ENCODE measurements at places on chromosomes 7 and 10.

- DNase-seq = no peak
Measured at GRCh38 chr10:119401671-119402395, 140.7 kb downstream of the RGS10 start.

- no peak for DNase-seq
Measured at GRCh38 chr7:51031216-51031615, 248.5 kb upstream of the GRB10 start.

DNA sequence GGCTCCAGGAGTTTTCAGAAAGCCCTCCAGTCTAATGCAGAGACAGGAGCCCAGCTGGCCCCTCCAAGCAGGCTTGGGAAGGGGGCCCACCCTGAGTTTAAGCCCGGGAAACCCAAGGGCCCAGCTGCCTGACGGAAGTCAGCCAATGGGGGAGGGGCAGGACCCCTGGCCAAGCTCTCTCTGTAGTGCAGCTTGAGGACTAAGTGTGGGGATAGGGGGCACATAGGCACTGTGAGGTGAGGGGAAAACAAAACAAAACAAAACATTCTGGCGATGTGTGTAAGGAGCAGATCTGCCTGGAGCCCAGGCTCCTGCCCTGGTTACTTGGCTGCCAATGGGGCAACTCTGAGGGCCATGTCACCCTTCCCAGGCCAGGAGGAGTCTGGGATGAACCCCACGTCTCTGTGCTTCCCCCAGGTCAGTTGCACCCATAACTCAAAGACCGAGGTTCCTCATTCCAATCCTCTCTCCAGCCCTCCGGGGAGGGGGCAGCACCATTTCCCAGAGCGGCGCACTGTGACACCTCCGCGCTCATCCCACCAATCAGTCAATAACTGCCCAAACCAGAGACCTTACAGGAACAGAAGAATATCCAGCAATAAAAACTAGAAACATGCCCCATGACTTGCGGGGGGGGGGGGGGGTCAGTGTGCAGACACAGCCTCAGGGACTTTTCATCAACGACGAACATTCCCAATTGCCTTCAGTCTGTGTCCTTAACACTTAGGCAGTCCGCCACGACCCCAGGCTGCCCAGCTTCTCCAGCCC lies 1.7 kb downstream of the CXCL12 start:
- no peak for DNase-seq

- no peak for DNase-seq
Measured at GRCh38 chr10:23293145-23293724, 51.4 kb downstream of the C10orf67 start.

- no peak for DNase-seq
Measured at GRCh38 chr7:117424090-117424829, 3.0 kb downstream of the ASZ1 start.

GRCh38 chr10:70298393-70298792 lies 14.6 kb upstream of the NPFFR1 start:
- DNase-seq = no peak

- DNase-seq = no peak
Measured at GRCh38 chr7:124856299-124856888, 73.2 kb downstream of the POT1 start.

DNA sequence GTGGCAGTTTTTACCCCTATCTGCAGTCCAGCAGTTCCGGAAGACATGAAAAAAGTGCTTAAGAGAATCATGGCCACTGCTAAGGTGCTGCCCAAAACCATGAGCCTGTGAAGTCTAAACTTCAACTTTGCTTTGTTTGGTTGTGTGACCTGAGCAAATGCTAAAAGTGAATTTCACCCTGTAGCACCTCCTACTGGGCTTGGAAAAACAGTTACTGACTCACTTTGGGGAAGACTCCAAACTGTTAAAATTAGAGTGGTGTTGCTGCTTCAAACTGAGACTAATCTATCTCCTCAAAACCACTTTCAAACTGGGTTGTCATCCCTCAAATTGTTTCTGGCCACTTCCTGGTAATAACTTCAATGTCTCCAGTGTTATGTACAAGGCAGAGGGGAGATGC lies 21.3 kb downstream of the MKX start:
- no peak for DNase-seq

- no peak for DNase-seq
Measured at GRCh38 chr10:29713450-29713849, 78.7 kb upstream of the SVIL start.

DNA sequence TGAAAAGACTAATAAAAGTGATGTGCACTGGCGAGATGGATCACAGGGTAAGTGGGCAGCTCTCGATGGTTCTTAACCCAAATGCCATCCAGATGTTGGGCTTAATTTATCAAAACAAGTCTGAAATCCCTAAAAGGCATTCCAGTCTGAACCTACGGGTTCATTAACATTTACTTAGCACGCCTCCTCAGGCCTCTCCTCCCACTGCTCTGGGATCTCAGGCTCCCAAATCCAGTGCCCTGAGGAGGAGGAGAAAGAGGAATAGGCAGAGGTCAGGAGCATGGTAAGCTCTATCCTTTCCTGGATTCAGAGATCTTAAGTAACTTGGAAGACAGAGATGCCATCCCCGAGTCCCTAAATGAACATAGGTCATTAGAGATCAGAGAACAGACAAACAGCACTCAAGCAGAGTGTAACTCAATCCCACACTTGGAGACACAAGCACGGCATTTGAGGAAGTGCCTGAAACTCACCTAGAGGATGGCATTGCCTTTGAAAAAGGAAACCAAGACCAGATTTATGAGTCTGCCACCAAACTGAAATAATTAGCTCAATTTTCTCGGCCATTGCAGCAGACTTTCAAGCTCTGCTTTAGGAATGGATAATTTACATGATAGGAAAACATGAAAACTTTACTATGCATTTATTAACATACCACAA lies 140.9 kb downstream of the CXCL12 start:
- no peak for DNase-seq

DNA sequence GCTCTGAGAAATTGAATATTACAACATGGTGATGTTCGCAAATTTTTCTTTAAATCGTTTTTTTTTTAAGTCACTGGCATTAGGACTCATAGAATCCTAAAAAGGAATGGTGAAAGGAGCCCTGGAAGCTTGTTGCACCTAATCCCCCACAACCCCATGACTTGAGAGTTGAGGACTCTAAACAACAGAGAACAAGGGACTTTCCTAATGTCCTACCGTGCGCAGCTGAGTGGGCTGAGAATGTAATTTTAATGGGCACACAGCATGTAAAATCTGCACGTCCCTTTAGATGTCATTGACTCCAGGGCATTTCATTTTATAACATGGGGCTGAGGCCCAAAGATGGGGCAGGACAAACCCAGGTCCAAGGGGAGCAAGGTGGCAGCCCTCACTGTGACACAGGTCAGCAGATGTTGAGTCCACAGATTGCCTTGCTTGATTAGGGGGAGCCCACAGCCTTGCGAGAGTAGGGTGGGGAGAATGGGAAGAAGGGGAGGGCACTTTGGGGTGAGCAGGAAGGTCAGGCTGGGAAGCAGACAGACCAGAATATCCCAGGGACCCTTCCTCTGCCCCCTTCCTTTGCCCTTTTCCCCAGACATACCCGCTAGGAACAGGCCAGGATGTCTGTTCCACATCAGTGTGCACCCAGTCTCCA lies 208.4 kb upstream of the ZMIZ1 start:
- no peak for DNase-seq

DNA sequence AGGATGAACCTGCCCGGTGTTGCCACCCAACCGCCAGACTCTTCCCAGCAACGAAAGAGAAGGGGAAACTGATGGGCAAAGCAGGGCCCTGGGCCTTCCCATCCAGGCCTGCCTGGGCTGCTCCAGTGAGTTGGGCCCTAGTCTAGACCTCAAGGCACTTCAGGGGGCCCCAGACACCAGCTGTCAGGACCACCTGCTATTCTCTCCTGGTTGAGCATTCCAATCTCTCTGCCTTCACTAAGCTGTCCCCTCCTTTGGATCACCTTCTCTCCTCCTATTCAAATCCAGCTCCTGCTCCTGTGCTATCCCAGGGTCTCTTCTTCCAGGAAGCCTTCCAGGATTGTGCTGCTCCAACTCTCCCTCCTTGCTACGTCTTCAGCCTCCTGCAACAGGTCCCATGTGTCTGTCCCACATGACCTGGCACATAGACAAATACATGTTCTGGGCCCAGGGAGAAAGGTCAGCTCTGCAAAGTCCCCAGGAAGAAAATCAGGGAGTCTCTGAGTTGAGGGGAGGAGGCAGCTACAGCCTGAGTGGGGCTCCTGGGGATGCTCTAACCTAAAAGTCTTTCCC lies 3.1 kb downstream of the STX1A start:
- no peak for DNase-seq

- no peak for DNase-seq
Measured at GRCh38 chr7:140722254-140722653, 25.7 kb downstream of the NDUFB2 start.

DNA sequence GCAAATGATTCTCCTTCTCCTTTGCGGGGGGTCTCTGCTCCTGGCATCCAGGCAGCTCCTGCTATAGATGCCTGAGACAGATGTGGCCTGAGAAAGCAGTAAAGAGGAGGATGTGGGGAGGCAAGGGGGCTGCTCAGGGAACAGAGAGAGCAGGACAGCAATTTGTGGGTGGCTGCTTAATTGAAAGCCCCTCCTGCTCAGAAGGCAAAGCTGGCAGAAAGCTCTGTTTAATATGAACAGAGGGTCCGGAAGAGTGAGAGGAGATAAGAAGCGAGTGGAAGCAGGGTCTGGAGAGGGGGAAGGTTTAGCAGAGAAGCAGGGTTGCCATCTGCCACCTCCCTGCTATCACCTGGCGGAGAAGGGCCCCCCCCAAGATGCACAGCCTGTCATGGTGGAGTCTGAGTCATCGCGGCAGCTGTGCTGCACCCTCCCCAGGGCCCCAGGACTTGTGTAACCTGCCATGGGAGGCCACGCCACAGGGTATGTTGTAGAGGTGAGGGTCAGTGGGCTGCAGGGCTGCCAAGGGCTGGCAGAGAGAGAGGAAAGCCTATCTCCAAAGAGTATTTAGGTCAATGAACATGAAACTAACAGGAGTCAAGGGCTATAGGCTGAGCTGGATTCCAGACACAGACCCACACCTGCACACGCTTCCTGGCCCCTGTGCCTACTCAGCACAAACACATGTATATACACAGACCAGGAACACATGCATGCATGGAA lies 1109.8 kb upstream of the AUTS2 start:
- DNase-seq = no peak

DNA sequence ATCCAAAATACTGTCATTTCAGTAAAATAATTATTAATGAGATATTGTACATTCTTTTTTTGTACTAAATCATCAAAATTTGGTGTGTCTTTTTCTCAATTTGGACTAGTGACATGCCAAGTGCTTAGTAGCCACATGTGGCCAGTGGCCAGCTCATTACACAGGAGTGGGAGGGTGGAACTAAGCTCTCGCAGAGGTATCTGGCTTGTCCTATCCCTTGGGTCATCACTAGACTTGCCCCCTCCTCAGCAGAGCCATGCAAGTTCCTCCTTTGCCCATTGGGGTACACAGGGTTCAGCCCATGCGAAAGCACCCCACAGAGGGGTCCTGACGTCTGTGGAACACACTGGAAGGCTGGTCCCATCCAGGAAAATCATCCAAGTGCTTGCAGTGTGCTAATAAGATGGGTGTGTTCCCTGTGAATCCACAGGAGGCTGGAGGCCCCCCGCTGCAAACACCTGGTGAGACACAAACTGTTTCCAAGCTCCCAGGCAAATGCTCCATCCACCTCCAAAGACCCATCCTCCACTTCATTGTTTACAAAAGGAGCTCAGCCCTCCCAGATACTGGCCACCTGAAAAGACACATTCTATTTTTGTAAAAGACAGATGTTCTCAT lies 1.3 kb downstream of the ARHGAP22 start:
- no peak for DNase-seq

DNA sequence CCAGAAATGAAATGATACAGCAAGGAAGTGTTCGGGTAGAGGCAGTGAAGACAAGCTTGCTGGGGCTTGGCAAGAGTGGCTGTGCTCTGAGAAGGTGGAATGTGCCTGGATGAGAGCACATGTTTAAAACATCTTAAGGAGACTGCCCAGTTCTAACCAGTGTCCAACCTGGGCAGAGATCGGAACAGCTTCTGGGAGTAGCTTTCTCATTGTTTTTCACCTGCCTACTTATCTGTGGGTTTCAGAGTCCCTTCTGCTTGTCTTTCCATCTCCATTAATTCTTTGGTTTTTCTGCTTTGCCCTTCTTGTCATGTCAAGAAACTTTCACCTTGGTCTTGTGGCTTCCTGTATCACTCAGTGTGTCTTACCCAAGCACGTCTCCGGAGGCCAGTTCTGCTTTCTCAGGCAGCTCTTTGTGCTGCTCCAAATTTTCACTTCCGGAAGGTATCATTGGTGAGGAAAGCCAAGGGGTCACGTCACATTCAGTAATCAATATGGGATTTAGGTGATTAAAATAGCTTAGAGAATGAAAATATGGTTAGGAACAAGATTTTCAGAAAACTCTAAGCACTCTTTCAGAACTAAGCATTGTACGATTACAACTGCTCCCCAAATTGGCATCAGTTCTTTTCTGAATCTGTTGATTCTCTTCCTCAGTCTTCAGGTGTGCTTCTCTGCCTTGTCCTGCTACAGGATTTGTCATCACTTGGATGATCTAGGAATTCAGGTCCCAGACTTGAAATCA lies 5.5 kb upstream of the LAMB4 start:
- no peak for DNase-seq

GRCh38 chr7:112112822-112113255 lies 93.4 kb downstream of the DOCK4 start:
- no peak for DNase-seq

- DNase-seq = no peak
Measured at GRCh38 chr10:1893941-1894340, 156.6 kb upstream of the ADARB2 start.

GRCh38 chr10:26269754-26270153 lies 53.2 kb downstream of the GAD2 start:
- DNase-seq = no peak

DNA sequence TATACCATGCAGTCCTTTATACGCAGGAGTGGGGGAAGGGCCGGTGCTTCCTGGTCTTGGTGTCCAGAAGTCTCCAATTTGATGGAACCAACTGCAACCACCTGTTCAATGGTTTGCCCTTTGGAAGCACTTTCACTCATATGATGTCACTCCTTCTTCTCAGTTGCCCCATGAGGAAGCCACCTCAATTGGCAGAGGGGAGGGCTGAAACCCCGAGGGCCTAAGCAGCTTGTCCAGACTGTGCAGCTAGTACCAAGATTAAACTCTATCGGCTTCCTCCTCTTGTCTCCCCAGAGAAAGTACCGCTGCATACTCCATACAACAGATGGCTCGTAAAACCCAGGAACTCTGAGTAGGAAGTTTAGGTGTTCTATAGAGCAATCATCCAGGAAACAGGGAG lies 789.4 kb downstream of the TYW1 start:
- no peak for DNase-seq

DNA sequence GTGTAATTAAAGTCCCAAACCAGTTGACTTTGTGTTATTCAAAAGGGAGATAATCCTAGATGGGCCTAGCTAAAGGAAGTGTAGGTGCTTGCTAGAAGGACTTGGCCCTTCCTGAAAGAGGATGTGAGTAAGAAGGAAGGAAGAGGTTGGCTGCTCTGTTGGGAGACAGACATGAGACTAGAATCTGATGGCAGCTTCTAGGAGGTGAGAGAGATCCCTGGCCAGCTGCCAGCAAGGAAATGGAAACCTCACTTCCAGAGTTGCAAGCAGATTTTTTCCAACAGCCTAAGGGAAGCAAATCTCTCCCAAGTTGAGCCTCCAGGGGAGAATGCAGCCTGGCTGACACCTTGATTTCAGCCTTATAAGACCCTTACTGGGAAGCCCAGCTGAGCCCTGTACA lies 368.4 kb upstream of the ZMIZ1 start:
- DNase-seq = no peak

GRCh38 chr10:48556065-48556464 lies 48.8 kb downstream of the ARHGAP22 start:
- DNase-seq = no peak

Data from hypothalamus (tissue), 51 donors.